ENCODE measurements at places on chromosomes 4 and X.

DNA sequence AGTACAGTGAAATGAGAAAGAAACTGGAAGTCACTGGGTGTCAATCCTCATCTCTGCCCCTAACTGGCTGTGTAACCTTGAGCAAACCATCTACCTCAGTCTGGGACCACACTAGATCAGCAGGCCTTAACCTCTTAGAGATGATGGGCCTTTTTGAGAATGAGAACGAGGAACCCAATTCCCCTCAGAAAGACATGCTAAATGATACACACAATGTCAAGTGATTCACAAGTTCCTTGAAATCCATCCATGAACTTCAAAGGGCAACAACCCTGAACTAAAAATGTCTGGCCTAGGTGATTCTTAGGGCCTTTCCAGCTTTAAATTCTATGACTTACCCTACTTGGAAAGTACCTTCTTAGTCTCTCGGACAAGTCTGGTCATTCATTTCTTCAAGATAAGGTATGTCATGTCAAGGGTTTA lies 47.4 kb downstream of the ACSL4 start:
- DNase-seq = no peak

DNA sequence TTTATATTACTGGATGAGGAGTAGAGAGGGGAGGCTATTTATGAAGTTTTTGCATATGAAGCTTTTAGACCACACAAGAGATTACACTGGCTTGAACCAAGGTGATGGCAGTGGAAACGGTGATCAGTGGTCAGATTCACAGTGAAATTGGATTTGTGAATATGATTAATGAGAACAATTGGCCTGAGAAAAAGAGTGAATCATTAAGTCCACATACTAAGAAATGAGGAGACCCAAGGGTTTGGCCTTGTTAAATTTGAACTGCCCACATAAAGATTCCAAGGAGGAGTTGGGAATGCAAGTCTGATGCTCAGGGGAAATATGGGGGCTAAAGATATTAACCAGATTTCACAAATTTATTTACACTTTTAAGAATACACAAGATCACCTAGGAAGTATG lies 155.3 kb upstream of the ADGRL3 start:
- DNase-seq = no peak

DNA sequence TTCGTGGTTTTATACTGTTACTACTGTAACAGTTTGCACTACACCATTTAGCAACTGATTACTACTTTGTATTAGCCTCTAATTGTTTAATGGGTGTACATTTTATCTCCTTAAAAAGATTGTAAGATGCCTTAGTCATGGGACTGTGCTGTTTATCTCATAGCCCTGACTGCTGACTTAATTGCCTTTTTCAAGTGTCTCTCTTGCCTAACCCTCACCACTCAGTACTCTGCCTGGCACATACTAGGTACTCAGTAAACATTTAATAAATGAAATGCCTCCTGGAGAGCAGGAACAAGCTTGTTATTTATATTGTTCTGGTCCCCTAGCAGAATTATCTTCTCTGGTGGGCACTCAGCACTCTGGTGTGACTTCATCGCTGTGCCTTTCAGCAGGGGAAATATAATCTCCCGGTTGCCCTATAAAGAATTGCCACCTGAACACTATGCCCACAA lies 1.7 kb upstream of the STIM2 start:
- no peak for DNase-seq

DNA sequence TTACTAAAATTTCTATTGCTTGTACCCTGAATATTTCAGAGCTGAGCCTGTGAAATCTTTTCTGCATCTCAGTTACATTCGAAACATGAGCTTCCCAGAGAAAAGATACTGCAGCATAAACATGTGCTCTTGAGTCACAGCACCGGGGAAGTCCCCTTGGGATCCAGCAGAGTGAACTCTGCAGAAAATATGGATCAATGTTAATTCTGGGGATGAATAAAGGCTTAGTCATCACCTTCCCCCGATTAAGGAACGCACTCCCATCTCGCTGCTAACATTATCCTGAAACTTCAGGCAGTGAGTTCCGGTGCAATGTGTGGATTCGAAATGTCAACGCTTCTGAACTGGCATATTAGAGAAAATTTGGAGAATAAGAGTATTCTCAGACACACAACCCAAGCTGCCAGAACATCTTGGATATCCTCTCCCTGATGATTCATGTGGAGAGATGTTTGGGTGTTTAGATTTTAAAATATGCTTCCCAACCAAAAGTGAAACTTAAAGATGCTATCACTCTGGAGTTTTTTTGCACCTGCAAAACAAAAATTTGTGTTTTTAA lies 90.8 kb downstream of the IRF2 start:
- peak; percentile 95 for DNase-seq

DNA sequence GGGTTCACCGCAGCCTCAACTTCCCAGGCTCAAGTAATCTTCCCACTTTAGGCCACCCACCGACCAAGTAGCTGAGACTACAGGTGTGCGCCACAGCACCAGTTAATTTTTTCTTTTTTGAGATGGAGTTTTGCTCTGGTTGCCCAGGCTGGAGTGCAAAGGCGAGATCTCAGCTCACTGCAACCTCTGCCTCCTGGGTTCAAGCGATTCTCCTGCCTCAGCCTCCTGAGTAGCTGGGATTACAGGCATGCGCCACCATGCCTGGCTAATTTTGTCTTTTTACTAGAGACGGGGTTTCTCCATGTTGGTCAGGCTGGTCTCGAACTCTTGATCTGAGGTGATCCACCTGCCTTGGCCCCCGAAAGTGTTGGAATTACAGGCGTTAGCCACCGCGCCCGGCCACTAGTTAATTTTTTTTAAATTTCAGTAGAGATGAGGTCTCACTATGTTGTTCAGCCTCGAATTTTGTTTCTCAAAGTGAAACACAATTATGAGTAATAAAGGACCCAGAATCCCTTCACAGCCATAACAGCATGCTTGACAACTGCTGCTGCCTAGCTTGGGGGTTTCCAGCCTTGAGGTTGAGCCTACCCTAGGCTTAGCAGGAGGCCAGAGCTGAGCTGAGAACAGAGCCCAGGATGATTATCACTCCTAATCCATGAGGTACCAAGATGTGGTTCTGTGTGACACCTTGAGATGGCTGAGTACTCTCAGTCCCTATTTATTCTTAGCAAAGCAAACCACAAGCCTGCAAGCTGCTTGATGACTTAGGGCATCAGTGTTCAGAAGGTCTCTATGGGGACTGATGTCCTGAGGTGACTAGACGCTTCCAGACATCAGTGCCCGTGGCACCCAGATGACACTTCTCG lies 41.6 kb upstream of the NKRF start:
- DNase-seq = no peak

DNA sequence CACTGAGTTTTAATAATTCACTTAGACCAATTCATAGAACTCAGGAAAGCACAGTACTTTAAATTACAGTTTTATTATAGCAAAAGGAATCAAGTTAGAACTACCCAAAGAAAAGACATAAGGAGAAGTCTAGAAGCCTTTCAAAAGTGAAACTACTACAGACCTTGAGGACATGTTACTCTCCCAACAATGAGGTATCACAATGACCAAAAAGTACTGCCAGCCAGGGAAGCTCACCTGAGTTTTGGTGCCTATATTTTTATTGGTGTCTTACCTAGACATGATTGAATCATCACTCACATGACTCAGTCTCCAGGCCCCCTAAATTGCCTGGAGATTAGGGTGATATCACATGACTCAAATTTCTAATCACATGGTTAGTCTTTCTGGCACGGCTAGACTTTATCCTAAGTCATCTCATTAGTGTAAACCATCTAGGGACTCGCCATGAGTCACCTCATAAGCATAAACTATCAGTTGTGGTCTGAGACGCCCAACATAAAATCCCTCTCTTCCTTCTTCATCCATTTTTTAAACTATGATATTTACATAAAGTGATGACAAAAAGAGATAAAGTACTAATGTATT lies 372.3 kb downstream of the TMA16 start:
- DNase-seq = peak; percentile 11

GRCh38 chr4:123812066-123812390 lies 415.4 kb downstream of the SPRY1 start:
- no peak for DNase-seq

- no peak for DNase-seq
These were observed 694.8 kb upstream of the INTU start for GRCh38 chr4:126937846-126938422.

DNA sequence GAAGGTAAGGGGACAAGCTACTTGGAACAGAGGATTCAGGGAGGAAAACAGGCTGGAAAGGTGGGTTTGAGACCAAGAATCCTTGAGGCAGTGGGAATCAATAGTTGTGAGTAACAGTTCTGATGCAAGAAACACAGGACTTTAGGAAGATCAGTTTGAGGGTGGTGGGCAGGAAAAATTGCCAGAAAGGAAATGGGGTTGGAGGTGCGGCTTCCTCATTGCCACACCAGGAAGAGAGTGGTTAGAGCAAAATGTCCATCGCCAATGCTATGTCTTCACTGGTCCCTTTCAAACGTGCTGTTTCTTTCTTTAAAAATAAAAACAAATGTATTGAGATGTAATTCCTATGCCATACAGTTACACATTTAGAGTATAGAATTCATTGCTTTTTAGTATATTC lies 57.1 kb upstream of the NOCT start:
- no peak for DNase-seq

DNA sequence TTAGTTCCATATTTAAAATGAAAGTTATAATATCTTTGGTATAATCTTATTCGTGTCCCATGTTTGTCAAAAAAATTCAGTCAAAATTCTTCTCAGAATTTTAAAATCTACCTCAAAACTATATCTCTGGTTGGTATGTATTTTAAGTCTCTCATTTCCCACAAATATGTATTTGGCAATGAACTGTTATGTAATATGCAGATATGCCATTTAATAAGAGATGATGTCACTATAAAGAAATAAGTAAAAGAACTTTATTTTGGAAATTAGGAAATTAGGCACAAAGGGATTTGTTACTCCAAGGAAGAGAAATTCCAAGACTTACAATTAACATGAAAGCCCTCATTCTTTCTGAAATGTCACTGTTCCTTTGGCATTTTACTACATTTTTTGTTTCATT lies 15.3 kb downstream of the SNCA start:
- no peak for DNase-seq
